ENCODE measurements at places on chromosomes 16 and 17. TPM values are rescaled to one million over a fixed set of nuclear protein-coding genes. Genes with fewer than 3 reads are reported as not detected.

SMIM36 gene
- total RNA-seq: not detected

NKD1 gene
- total RNA-seq: 284 TPM

SOX15 gene
- total RNA-seq: 1.7 TPM

TBX6 gene
- not detected for total RNA-seq

SLC6A2 gene
- total RNA-seq: 0.73 TPM

KRT20 gene
- total RNA-seq: not detected

SLC16A13 gene
- total RNA-seq: not detected

WSCD1 gene
- 28.6 TPM for total RNA-seq

RAC3 gene
- total RNA-seq: 1.6 TPM

CRYBA1 gene
- not detected for total RNA-seq

FN3K gene
- total RNA-seq: 14.5 TPM

MYH2 gene
- total RNA-seq: not detected

ST6GALNAC1 gene
- 100 TPM for total RNA-seq

RDM1 gene
- total RNA-seq: not detected

ZFPM1 gene
- 21.2 TPM for total RNA-seq

MYH3 gene
- total RNA-seq: 0.58 TPM

C17orf100 gene
- total RNA-seq: 1.9 TPM

CIBAR2 gene
- 54.0 TPM for total RNA-seq

USP43 gene
- 30.1 TPM for total RNA-seq

C16orf46 gene
- total RNA-seq: not detected

TP53TG3B gene
- not detected for total RNA-seq

CCP110 gene
- total RNA-seq: 9.4 TPM

PSME3 gene
- 74.4 TPM for total RNA-seq

CCL5 gene
- total RNA-seq: 21.7 TPM

MYCBPAP gene
- total RNA-seq: 2.6 TPM

CSH2 gene
- total RNA-seq: not detected

TP53TG3D gene
- not detected for total RNA-seq

OR1A1 gene
- not detected for total RNA-seq

ARL5C gene
- not detected for total RNA-seq

GP1BA gene
- total RNA-seq: not detected

KNOP1 gene
- total RNA-seq: 26.3 TPM

KANSL1 gene
- total RNA-seq: 154 TPM

FLYWCH1 gene
- 121 TPM for total RNA-seq
